ENCODE measurements at places on chromosomes 2 and 18.

DNA sequence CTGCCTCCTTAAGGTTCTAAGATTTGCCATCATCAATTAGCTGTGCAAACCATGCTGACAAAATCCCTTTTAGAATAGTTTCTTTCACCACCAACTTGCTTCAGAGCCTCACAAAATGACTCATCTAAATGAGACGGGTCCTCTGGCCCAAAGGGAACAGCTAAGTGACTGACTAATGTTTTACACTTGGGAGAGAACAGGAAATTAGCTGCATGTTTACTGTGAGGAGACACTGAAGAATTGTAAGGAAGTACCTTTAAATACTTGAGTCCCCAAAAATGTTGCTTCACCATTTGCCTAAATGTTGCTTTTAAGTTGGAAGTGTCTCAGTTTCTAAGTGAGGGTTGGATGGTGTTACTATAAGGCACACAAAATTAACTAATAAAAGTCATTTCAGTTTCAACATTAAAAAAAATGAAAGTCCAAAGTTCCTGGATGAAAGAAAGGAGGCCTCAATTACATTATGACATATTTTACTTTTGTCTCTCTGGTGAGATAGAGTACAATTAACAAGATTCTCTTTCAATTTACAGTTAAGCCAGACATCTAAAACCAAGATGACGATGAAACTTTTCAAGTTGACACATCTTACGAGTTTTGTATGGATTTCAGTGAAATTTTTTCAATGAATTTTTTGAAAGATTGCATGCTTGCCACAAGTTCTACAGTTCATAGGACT lies 229.1 kb upstream of the FN1 start:
- no peak for DNase-seq

DNA sequence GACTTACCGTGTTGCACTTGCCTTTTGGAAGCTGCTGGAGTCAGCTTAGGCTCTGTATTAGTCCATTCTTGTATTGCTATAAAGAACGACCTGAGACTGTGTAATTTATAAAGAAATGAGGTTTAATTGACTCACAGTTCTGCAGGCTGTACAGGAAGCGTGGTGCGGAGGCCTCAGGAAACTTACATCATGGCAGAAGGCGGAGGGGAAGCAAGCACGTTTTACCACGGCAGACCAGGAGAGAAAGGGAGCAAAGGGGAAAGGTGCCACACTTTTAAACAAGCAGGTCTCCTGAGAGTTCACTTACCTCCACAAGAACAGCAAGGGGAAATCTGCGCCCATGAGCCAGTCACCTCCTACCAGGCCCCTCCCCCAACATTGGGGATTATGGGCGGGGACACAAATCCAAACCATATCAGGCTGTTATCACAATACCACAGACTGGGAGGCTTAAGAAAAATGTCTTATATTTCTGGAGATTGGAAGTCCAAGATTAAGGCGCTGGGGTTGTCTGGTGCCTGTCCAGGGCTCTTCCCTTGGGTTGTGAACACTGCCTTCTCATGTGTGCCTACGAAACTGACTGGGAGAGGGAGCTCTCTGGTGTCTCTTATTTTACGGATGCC lies 3.6 kb upstream of the D2HGDH start:
- no peak for DNase-seq

DNA sequence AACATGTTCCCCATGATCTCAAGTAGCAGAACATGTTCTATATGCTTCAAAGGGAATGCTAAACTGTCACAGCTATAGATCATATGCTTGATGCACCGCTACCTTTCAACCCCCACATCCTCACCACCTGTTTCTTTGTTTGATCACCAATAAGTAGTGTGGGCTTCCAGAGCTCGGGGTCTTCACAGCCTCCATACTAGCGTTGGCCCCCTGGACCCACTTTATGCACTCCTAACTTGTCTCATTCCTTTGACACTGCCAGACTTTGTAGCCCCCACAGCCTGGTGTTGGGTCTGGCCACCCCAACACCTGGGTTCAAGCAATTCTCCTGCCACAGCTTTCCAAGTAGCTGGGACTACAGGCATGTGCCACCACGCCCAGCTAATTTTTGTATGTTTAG lies 11.6 kb upstream of the RBM44 start:
- no peak for DNase-seq

- no peak for DNase-seq
Measured at GRCh38 chr2:160372010-160372356, 121.6 kb downstream of the RBMS1 start.

DNA sequence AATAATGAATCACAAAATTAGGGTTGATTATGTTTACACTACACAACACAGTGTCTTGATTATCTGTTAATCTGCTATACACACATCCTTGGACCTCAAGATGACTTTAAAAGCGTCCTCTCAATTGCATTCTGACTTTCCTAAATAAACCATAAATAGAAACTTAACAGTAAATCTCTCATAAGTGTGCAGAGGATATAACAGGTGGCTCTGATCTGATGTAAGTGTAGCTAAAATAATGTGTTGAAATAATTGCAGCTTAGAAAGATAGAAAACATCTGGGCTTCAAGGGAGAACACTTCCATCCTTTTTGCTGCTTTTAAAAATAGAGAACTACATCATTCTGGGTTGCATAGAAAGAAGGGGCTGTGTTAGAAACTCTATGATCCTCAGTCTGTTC lies 78.4 kb upstream of the EFEMP1 start:
- DNase-seq, result no peak

DNA sequence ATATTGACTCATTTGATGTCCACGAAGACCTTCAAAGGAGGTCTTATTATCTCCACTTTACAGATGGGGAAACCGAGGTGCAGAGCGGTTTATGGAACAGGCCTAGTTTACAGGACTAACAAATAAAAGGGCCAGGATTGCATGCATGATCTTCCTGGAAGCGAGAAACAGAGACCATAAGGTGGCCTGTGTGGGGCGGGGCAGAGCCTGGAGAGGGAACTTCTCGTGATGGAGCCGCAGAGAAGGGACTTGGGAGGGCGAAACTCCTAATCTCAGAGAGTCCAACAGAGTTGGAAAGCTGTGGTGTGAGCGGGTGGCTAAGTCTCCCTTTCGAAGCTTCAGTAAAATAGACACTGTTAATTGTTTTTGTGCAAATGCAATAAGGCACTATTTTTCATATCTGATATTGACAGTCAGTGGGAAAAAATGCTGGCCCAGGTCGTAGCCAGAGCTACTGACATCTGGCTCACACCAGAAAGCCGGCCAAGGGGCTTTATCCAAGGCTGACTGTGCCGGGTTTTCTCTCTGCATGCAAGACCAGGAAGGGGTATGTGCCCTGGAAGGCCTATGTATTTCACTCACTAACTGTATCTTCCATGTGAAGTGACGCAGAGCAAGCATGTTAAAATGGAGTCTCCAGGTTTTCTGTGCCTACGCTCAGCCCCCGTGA lies 4.5 kb downstream of the INPP5D start:
- no peak for DNase-seq

GRCh38 chr2:189293164-189293563 lies 113.6 kb upstream of the COL5A2 start:
- no peak for DNase-seq

DNA sequence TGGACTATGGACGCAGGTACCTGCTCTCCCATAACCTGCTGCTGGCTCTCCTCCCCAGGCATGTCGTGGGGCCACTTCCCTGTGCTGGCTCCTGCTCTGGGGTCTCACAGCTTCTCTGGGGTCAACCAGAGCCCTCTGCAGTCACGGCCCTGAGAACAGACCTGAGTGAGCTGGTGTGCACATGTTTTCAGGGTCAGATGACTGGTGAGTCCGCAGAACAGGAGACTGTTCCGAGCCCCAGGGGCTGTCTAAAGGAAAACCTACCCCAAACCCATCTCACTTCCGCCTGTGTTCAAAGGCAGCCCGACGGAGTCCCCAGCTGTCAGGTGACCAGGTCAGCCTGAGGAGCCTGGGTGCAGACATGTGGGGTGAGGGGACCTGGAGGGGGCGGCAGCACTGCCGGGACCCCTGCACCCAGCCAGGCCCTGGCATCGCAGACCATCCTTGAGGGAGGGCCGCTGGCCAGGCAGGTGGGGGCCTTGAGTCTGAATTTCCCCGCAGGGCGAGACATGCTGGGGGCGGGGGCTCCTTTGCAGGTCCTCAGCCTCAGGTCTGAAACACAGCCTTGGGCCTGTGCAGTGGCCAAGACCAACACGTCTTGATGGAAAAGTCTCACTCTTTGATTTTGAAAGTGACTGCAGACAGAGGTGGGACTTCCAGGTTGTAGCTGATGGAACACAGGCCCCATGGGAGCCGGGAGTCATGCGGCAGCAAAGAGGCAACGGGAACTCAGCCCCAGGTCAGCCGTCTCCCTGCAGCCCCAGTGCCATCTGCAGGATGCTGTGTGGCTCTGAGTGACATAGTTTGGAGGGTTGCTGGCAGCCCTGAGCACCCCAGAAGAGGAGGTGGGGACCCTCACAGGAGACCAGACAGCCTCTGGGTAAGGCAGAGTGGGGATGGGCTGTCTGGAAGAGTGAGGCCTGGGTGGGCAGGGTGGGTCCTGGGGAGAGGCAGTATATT lies 65.3 kb downstream of the TWIST2 start:
- DNase-seq, result no peak

- peak; percentile 60 for DNase-seq
Measured at GRCh38 chr2:231674587-231675338, 33.6 kb upstream of the PTMA start.

- DNase-seq, result no peak
Measured at GRCh38 chr2:136767030-136767429, 1.7 kb downstream of the THSD7B start.

- DNase-seq, result no peak
Measured at GRCh38 chr2:69356471-69356870, 30.6 kb downstream of the GFPT1 start.

- no peak for DNase-seq
Measured at GRCh38 chr18:27312853-27313252, 127.7 kb upstream of the CHST9 start.

GRCh38 chr18:38886235-38886634 lies 1320.6 kb upstream of the CELF4 start:
- DNase-seq, result no peak

GRCh38 chr2:27800856-27801255 lies 29.3 kb downstream of the MRPL33 start:
- DNase-seq, result no peak

- no peak for DNase-seq
Measured at GRCh38 chr2:119960821-119961220, 52.1 kb upstream of the EPB41L5 start.

DNA sequence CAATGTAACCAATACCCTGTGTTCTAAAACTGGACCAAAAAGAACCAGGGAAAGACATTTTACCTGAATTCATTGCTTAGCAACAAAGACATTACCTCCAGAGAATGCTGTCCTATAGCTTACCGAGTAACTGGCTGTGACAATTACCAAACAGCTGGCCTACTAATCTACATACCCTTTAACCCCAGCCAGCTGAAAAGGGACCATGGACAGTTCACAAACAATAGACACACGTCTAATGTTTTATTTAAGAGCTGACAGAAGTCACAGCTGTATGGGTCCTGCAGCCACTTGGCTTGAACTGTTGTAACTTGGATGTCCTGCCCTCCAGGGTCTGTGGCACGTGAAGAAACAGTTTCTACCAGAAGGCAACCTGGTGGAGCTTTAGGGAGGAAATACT lies 130.1 kb upstream of the EFEMP1 start:
- no peak for DNase-seq

- DNase-seq, result no peak
Measured at GRCh38 chr2:145169285-145169684, 649.4 kb upstream of the ZEB2 start.

DNA sequence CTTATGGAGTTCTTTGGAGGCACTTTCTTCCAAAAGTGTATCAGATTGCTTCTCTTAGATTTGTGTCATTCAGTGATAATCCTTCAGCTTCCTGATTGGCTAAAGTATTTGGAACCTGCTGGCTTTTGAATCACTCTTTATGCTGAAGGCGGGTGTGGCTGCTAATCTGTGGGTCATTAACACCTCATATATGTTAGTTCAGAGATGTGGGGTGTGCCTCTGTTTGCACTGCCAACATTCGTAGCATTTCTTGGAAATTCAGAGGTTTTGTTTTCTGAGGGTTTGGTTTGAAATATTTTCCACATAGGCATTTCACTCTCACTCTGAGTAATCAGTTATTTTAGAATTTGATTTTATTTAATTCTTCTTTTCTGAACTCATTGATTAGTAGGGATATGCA lies 1604.4 kb upstream of the ACVR2A start:
- no peak for DNase-seq

GRCh38 chr2:41881249-41881648 lies 166.6 kb upstream of the PKDCC start:
- no peak for DNase-seq

- no peak for DNase-seq
Measured at GRCh38 chr18:46728219-46728930, 28.5 kb downstream of the ST8SIA5 start.

DNA sequence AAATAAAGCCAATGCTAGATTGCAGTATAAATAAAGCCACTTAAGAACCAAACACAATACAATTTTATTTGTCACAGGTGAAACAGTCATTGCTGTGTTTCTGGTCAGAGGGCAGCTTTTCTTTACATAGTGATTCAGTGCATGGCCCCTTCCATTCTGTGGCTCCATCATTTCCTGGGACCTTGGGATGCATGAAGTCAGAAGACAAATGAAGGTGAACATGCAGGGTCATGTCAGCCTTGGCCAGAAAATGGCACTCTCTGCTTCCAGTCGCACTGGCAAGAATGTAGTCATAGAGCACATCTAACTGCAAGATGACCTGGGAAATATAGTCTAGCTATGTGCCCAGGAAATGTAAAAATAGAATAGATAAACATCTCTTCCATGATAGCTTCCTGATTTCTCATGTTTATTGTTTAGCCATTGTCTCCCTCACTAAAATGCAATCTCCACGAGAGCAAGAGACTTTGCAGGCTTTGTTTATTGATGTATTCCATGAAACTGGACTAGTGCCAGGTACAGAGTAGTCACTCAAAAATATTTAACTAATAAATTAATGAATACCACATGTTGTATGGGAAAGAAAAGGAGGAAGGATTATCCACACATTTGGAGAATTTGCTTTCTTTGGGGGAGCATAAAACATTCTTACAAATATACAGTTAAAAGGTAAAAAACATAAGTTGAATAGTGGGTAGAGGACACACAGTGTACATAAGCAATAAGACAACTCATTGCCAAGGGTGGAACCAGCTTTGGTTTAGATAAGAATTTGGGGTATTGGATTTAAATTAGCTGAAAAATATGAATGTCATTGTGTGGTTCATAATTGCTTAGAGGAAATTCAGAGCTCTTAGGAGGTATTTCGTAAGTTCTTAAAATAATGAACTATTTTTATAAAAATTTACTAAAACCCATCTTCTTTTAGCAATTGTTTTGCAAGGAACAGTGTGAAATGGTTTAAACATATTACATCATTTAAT lies 343.8 kb downstream of the PID1 start:
- no peak for DNase-seq
